ENCODE measurements at places on chromosomes 2 and 18.
A peak's percentile ranks its signal among the peaks of the same experiment; 100 is the strongest.

GRCh38 chr2:231371430-231372054 is 24.0 kb upstream of the B3GNT7 start:
- no peak for DNase-seq

DNA sequence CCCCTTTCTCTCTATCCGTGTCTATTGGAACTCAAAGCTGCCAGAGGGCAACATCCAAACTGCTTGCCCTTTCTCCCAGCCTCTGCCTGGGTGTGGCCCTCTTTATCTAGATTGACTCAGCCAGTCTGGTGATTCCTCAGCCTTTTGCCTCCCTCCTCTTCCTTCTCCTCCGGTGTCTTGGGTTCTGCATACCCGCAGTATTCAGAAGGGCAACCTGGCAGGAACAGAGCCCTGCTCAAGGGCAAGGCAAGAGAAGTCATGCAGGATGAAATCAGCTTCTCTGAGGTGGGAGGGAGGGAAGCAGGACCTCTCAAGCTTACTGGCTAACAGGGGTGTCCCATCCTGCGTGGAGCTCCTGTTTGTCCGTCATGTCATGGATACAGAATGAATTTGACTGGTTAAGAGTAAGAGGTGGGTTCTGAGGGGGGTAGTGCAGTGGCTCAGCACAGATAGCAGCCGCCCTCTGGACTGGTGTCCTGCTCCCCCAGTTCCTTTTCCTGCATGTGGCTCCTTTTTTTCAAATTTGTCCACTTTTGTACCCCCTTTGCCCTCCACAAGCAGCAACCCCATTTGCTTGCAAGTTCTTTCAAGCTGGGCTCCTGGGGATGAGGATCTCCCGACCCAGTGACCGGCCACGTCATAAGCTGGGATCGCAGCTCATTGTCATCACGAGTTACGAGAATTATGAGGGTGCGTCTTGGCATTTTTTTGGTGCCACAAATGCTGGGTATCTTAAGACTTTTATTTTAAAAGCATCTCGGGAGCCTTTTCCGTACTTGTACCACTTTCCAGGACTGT is 154.1 kb downstream of the FHOD3 start:
- DNase-seq, result no peak

DNA sequence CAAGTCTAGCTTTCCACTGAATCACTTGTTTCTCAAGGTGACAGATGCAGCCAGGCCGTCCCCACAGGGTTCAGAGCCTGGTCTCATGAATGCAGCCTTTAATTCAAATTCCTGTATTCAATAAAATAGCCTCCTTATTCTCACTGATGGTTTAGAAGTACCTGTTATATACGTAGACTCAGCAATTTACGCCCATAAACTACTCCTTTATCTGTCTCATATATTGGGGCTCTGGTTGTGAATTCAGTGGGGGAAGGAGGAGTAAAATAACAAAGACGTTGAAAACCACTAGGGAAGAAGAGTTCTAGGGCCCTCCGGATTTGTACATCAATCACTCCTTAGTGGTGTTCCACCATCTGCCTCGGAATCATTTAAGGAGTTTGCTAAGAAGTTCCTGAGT is 1.7 kb downstream of the OBSL1 start:
- DNase-seq, result no peak

- no peak for DNase-seq
These were observed 168.4 kb downstream of the NDUFA10 start for GRCh38 chr2:239856620-239857285.

GRCh38 chr2:2464643-2465042 is 133.6 kb upstream of the MYT1L start:
- DNase-seq, result no peak

DNA sequence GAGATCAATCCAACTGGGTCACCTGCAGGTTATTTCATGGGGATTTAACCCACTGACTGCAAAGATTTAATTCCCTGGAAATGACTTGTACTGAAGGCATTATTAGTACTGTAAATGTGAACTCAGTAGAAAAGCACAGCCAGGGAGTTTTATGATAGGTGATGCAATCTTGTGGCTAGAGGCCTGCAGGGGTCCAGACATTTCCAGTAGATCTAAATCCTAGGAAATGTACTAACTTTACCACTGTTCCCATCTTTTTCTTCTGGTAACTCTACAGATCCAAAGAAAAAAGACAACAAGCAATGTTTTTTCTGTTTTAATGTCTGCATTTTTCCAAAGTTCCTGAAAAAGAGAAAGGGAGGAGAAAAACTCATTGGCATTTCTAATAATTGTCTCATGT is 500.1 kb downstream of the ARHGAP15 start:
- DNase-seq, result no peak

DNA sequence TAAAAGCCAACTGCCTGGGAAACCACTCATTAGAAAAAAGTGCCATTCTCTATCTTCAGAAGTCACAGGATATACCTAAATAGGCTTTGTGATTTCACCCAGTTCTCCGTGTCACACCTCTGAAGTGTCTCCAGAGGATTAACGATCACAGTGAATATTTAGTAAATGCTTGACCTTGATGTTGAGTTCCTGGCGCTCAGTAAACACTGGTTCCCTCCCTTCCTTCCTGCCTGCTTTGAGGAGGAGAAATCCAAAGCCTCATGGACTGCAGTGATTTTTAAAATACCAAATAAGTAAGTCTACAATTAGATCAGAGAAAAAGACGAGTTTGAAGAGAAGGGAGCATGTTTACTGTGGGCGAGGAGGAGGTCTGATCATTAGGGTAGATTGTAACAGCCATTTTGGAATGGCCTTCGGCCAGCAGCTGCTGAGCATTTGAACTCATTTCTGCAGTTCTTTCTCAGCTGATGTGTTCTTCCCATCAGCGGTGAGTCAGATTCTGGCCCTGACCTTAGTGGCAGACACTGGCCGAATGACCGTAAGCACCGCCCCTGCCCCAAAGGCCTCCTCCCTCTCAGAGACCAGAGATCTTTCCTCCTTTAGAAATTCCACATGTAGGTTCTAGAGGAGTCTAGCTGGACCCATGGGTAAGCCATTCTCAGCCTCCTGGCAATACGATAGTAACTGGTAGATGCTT is 62.1 kb upstream of the SLC16A14 start:
- peak; percentile 61 for DNase-seq

DNA sequence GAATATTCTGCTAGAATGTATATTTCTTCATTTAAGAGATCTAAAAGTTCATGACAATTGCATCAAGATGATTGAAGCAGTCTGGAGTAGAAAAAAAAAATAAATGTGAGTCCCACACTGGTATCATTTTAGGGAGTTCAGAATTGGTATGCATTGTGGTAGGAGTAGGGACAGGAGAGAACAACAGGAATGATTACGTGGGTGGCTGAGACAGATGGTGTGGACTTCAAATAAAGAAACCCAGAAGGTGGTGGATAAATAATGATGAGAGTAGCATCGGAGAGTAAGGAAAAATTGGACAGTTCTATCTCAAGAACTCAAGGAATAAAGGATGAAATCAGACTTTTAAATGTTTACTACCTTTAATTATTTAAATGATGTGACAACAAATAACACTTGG is 289.6 kb downstream of the GALNT13 start:
- DNase-seq, result no peak

- DNase-seq, result no peak
These were observed 80.8 kb downstream of the ANKRD44 start for GRCh38 chr2:197229509-197230443.

GRCh38 chr18:57771193-57771592 is 31.9 kb downstream of the ATP8B1 start:
- DNase-seq, result no peak

DNA sequence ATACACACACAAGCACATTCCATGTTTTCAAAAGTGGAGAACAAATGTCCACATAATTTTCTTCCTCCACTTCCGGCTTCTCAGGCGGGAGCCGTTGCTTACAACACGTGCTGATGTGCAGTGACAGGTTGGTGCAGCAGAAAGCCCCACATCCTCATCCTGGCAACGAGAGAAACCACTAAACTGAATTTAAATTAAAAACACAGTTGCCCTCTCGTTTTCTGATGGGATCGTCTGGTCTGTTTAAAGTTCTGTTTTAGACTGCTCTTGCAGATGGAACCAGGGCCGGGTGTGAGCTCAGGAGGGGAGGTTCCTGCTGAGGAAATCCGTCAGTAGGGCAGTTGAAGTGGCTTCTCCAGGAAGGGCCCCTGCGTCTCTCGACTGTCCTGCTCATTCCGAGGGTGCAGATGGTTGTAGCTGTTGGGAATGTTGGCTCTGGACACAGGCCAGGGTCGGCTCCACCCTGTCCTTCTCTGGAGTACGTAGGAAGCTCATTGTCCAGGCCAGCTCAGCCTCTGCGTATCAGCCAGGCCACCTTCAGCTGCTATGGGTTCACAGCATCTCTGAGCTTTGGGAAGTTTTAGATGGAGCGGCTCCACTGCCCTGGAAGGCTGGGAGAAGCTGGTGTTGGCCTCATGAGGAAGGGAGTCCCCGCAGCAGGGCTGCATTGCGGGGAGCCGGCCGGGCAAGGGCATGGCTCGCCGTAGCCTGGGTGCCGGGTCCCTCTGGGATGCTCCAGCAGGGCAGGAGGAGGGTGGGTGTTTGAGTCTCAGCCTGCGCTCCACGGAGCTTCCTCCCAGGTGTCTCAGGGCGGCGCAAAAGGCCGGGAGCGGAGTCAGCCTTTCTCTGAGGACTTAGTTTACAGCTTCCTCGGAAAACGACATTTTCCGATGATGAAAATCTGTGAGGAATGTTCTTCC is 58.3 kb downstream of the NFATC1 start:
- no peak for DNase-seq

DNA sequence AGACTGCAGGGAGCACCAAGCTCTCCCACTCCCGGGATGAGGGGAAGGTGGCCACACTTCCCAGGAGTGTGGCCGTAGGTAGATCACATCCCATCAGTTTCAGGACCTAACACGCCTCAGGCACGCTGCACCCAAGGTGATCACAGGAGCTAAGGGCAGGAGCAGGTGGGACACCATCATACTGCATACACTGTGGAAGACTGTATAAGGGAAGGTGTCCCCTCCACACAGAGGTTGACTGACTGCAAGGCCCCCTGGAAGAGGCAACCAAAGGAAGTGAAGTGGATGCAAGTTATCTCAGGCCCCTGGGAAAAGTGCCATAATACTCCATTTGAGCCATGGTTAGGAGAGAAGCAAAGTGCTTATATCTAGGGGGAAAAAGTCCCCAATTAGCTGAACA is 351.9 kb upstream of the SMIM21 start:
- no peak for DNase-seq

GRCh38 chr2:198065322-198065721 is 260.9 kb downstream of the PLCL1 start:
- no peak for DNase-seq

- DNase-seq, result no peak
These were observed 1565.9 kb upstream of the ACVR2A start for GRCh38 chr2:146278881-146279280.

GRCh38 chr2:237281836-237282306 is 132.1 kb downstream of the COL6A3 start:
- DNase-seq, result no peak

DNA sequence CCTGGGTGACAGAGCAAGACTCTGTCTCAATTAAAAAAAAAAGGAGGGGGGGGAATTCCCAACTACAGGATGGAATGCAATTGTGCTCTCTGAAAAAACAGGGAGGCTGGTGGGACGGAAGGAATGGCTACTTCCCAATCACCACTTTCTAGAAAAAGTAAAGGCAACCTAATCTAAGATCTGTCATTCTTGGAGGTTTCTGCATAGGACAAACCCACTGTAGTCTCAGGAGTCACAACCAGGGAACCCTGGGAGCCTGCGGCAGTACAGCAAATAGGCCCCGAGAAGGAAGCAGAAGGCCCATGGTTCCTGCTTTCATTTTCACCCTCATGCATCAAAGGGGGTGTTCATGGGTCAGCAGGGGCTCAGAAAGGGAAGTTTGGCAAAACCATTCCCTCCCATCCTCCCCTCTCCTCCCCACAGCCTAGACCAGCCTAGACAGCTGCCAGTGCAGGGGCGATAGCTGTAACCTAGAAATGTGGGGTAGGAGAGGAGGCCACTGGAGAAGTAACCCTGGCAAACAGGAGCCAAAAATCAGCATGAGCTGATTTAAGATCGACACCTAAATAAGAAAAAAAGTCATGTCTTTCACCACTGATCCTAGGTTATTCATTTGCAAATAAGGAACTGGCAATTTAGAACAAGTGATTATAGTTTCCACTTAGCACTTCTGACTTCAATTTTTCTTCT is 48.0 kb downstream of the TRABD2A start:
- DNase-seq, result no peak

GRCh38 chr2:221451862-221452788 is 120.0 kb downstream of the EPHA4 start:
- DNase-seq, result no peak

DNA sequence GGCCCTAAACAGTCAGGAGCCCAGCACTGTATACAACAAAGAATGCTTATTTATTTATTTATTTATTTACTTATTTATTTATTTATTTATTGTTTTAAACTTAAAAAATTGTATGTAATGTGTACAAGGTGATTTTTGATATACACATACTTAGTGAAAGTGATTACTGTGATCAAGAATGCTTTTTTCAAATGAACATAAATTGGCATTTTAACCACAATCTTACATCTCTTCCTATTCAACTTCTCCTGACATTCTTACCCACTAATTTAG is 776.6 kb downstream of the TSN start:
- no peak for DNase-seq

GRCh38 chr2:142840436-142840835 is 37.0 kb upstream of the KYNU start:
- no peak for DNase-seq

- no peak for DNase-seq
These were observed 20.2 kb downstream of the GATA6 start for GRCh38 chr18:22189449-22190166.

GRCh38 chr2:1246239-1246638 is 167.0 kb upstream of the TPO start:
- DNase-seq, result no peak

- DNase-seq, result no peak
These were observed 450.0 kb upstream of the SLC14A2 start for GRCh38 chr18:45165176-45165713.

DNA sequence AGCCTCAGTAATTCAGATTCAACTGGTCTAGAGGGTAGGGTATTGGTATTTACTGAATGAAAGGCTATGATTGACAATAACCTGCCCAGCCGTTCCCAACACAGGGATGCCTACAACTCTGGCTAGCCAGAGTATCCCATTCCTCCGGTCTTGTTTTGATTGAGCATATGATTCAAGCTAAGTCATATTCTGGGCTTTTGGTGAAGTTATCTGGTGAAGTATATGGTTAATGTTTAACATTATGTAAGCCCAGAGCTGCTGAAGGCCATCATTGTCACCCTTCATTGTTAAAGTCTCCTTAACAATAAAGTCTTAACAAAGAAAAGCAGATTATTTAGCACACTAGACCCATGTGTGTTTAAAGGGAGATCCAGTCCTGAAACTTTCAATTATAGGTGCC is 152.6 kb downstream of the EXOC6B start:
- DNase-seq, result no peak

- no peak for DNase-seq
These were observed at the start of gene MYCN for GRCh38 chr2:15939854-15940660. Gene MYCN, plus strand, starts transcription at chr2:15940550. Its CDS starts 1,515 bp downstream, at chr2:15942065.

DNA sequence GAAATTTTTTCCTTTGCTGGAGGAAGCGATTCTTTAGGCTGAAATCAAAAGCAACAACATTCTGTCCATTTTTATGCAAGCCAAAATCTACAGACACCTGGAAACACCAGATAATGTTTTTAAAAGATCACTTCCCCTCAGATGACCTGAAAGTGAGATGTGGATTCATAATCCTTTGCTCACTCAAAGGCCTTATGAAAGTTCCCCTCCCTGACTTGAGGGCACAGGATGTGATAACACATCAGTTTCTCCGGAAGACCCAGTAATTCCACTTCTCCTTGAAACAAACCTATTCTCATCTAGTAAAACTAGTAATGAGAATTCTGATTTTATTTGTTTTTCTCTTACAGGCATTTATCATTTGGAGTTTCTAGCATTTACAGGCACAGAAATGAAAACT is 218.3 kb upstream of the RND3 start:
- DNase-seq, result no peak
